ENCODE measurements at places on chromosomes 16 and 17.

DNA sequence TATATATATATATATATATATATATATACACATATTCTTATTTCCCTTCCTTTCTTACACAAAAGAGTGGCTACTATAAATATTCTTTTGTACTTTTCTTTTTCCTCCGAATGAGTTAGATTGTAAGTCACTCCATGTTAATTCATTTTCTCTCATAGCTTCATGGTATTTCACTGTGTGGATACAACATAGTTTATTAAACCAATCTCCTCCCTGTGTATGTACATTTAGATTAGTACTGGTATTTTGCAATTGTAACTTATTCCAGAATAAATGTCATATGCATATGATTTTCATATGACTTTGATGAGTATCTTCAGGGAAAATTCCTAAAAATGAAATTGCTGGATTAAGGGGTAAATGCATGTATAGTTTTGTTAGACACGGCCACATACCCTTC, 20.0 kb upstream of the FA2H start:
- DNase-seq = no peak

- DNase-seq = no peak
Measured at GRCh38 chr16:88758227-88758943, 26.6 kb downstream of the PIEZO1 start.

DNA sequence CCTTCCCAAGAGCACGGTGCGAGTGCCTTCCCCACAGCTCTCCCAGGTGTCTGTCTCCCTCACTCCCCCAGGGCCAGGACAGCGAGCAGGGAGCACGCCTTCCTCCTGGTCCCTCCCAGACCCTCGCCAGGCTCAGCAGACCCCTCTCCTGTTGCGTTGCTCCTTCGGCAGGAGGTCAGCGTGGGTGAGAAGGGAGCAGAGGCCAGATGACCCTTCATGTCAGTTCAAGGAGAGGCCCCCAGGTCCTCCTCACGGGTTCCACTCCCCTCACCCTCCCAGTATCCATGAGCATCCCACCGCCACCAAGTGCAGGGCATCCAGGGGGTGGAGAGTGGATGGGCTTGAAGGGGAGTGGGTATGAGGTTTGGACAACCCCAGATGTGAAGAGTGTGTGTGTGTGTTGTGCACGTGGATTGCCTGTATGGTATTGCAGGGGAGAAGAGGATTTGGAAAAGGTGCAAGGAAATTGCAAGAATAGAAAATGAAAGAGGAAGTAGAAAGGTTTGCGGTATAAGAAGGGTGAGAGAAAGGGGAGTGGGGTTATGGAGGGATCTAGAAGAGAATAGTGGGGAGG, 17.7 kb downstream of the SGCA start:
- no peak for DNase-seq

DNA sequence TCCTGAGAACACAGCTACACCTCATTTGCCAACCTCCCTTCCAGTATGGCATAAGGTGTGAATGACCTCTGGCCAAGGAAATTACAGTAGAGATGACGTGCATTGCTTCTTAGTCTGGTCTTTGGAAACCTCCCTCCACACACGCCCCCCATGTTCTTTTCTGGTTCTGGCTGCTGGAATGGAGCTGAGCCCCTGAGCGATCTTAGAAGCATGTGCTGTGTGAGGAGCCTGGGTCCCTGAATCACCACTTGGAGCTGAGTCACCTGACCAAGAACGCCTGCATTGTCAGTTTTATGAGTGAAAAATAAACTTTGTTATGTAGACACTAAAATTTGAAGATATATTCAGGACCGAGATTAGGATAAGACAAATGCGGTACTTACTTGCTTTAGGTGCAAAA, 51.4 kb downstream of the HS3ST3A1 start:
- no peak for DNase-seq

GRCh38 chr17:66466840-66467367, 164.5 kb downstream of the PRKCA start:
- peak; percentile 68 for DNase-seq

DNA sequence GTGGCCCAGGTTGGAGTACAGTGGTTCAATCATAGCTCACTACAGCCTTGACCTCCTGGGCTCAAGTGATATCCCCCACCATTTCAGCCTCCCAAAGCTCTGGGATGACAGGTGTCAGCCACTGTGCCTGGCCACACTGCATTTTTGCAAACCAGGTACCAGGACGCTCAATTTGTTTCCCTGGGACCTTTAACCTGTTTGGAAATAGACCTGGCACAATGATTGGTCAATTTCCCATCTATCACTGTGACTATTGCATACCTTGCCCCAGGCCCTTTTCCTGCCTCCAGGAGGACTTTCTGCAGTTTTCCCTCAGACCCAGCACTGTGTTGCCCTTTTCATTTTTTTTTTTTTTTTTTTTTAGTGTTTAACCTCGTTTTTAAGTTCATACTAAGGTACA, 11.1 kb upstream of the FUS start:
- DNase-seq = no peak

- no peak for DNase-seq
Measured at GRCh38 chr16:2386990-2387389, 42.3 kb upstream of the CCNF start.

- no peak for DNase-seq
Measured at GRCh38 chr16:17798716-17799115, 328.0 kb upstream of the XYLT1 start.
